NCI-H2029 (cell line): ENCODE measurements at places on chromosomes 7 and 10.

DNA sequence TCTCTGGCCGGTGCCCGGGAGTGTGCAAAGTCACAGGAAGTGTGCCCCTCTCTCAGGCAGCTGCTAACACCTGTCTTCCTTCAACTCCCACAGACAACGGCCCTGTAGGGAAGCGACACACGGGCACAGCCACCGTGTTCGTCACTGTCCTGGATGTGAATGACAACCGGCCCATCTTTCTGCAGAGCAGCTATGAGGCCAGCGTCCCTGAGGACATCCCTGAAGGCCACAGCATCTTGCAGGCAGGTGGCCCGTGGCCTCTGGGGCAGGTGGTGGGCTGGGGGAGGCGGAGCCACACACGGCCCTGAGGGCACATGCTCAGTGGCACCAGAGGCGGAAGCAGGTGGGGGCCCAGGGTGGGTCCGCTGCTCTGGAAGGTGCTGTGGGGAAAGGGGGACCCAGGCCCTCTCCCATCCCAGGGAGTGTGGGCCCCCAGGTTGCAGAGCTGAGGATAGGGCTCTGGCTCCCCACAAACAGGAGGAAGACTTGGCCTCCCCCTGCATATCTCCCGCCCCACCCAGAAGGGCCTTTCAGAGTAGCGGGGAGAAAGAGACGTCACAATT lies 6.9 kb downstream of the C10orf105 start:
- DNase-seq, result no peak

DNA sequence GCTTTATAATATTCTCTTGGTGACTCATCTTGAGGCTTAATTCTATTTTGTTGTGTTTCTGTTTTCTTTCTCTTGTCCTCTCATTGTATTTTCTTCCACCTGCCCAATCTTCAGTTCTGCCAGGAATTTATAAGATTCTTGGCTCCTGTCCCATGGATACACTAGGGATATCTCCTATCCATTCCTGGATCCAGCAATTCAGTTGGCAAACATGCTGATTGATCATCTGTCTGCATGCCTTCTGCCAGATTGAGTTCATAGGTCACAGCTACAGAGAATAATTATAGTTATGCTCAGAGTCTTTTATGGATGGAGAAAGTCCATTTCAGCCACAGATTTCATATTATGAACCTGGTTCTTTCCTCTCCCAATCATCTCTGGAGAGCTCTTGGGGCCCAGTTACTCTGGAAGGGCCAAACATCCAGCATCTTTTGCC lies 140.4 kb upstream of the MAGI2 start:
- peak; percentile 55 for DNase-seq

DNA sequence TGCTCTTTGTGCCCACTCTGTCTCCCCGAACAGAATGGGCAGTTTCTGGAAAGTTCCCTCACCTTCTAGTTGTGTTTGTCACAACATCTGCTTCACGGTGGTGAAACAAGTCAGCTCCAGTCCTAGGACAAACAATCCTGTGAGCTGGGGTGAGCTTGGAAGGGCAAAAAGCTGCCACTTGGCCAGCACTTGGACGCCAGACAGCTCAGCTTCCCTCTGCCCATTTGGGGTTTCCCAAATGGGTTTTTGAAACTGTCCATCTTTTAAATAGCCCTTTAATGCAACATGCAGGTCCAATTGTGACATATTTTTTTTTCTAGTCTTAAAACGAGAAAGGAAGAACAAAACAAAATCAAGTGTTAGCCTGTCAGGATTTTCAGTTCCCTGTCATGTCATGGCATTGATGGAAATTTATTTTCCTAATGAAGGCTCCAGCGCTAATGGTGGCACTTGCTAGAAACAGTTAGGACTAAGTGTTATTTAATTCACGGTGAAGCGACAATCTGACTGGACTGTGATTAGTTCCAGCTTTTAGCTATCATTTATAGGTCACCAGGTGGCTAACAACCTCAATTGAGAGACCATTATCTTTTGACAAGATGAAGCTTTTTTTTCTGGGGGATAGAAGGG lies 181.7 kb downstream of the MYOF start:
- no peak for DNase-seq

- peak; percentile 43 for DNase-seq
Observed at GRCh38 chr7:108254259-108254658, 124.1 kb upstream of the LAMB4 start.

DNA sequence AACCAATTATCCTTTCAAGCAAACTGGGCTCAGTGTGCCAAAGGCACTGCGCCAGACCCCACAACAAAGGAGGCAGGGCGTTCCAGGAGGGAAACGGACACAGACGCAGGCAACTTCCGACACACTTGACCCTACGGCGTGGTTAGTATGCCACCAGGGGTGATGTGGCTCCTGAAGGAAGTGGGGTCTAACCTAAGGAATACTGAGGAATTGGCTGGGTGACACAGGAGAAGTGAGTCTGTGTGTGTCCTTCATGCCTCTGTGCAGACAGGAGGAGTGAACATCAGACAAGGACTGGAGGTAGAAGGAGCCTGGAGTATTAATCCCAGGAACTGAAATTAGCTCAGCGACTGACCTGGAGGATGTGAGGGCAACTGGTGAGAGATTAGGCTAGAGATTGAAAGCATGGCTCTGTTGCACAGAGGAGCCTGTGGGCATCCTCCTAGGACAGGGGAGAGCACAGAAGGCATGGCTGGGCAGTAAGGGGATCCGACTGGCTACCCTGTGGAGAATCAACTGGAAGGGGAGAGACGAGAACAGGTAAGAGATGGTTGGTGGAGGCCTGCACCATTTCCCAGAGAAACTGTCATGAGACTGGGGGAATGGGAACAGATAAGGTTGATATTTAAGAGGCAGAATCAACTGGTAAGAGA lies 27.8 kb downstream of the GSDME start:
- no peak for DNase-seq

GRCh38 chr7:11212816-11213215 lies 239.1 kb downstream of the PHF14 start:
- no peak for DNase-seq

DNA sequence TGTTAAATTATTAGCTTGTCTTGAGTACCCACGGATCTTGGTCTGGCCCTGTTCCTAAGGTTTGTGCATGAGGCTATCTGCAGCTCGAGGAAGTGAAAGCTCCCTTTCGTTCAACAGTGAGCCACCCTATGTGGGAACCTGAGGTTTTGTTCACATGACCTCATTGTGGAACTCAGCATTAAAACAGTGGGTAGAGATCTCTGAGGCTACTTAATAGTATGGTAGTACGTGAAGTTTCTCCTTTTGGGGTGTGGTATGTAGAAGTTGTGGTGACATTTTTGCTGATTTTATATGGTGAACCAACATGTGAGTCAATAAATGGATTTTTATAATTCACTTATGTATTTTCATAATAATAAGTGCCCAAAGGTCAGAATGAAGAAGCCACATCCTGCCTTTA lies 252.7 kb upstream of the FERD3L start:
- DNase-seq, result no peak

DNA sequence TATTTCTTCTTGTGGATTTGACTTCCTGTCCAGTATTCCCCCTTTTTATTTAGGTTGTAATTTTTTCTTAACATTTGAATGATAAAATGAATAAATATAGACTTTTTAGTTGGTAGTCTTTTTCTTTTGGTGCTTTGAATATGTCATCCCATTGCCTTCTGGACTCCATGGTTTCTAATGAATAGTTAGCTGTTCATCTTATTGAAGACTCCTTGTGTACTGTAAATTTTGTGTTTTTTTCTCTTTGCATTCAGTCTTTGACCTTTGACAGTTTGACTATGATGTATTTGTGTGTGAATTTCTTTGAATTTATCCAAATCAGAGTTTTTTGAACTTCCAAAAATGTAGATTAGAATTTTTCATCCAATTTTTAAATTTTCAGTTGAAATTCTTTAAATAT lies 554.3 kb downstream of the NRG3 start:
- DNase-seq, result no peak

DNA sequence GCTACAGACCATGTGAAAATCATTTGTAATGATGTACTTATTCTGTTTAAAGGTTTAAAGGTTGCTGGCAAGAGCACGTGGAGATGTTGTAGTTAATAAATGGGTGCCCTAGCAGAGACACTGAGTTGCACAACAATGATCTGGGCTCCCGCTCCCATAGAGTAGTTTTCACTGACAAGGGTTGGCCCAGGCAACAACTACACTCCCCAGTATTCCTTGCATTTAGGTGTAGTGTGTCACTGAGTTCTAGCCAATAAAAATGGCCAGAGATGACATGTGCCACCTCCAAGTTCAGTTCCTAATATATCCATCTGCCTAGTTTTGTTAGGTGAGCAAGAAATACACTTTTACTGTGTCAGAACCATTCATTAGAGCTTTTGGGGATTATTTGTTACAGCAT lies 392.1 kb upstream of the MTPN start:
- no peak for DNase-seq

GRCh38 chr10:13100349-13101294 lies 659 bp downstream of the OPTN start:
- DNase-seq, result no peak

DNA sequence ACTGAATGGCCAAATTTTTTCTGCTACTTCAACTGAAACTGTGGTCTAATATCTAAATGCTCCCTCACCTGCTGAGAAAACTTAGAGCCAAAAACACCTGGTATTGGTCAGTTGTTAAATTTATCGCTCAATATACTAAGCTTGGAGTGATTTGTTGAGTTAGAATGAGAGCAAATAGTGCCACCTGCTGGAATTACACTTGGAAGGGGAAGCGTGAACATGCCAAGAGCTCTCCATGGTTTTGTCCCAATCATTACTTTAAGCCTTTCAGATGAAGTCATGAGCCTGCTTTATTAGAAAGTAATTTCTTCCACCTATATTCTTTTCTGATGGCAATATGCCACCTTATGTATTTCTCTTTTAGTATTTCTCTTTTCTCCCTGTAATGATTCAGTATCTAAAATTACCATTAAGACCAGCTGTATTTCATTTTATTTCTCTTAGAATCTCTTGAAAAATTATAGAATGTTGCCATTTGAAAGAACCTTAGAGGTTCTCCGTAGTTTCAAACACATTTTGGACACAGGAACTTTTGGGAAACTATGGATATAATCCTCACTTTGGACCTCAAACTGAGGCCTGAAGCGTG lies 447.8 kb upstream of the C7orf33 start:
- DNase-seq, result peak; percentile 40

- DNase-seq, result no peak
Observed at GRCh38 chr7:113033959-113034358, 52.7 kb downstream of the GPR85 start.

DNA sequence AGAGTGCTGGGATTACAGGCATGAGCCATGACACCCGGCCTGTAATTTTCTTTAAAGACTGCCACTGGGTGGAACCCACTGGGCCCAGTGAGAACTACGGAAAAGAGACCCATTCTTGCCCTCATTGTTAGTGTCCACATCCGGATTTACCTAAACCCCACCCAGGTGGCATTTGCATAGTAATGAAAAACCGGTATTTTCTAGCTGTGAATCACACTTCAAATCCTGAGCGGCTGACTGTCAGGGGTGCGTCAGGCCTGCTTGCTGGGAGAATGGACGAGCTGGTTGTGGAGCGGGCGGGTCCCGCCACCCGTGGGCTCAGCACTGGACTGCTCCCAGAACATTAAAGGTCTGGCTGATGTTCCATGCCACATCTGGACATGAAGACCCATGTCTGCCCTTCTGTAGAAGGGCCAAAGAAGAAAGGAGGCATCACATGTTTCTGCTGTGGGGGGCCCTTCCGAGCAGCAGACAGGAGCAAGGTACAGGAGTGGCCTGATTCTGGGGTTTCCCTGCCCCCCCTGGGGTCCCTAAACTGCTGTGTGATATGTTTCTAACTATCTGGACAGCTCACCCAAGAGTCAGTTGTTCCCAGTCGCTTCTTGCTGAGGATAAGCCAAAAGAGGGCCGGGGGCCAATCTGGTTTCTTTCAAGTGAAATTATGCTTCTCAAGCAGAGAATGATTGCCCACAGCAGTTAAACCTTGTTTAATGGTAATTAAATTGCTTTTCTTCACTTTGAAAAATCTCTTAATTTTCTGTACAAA lies 46.4 kb downstream of the KIAA1217 start:
- no peak for DNase-seq

DNA sequence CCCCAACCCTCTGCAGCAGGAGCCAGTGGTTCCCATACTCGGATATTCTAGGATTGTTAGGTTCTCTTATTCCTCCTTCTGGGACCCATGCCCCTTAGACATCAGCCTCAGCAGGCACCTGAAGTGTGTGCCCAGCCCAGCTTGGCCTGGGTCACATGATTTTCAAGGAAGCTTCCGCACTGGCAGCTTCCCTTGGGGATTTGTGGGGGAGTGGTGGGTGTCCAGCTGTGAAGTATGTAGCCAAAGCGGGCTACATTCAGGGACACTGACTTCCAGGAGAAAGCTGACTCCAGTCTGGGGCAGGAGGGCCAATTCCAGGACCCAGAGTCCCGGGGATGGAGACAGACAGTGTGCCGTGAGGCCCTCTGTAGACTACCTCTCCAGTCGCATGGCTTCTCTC lies 1.3 kb downstream of the LDB1 start:
- no peak for DNase-seq

- DNase-seq, result no peak
Observed at GRCh38 chr10:106540645-106541044, 623.9 kb downstream of the SORCS1 start.

GRCh38 chr7:22944022-22944421 lies 69.9 kb downstream of the HYCC1 start:
- no peak for DNase-seq

DNA sequence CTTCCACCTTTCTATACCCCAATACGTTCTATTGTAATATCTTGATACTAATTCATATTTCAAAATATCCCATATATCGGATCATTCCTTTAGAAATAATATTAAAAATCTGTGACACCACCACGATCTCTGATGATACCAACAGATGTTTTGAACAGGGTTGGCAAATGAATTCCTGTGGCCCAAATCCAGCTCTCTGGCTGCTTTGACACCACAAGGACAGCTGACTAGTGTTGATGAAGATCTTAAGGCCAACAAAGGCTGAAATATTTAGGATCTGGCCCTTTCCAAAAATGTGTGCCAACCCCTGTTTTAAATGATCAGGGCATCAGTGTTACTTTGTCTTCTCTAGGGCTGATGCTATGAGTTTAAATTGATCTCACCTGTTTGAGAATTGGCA lies 380.7 kb upstream of the PFKP start:
- DNase-seq, result no peak

GRCh38 chr7:25970911-25971310 lies 181.1 kb upstream of the NFE2L3 start:
- DNase-seq, result no peak

DNA sequence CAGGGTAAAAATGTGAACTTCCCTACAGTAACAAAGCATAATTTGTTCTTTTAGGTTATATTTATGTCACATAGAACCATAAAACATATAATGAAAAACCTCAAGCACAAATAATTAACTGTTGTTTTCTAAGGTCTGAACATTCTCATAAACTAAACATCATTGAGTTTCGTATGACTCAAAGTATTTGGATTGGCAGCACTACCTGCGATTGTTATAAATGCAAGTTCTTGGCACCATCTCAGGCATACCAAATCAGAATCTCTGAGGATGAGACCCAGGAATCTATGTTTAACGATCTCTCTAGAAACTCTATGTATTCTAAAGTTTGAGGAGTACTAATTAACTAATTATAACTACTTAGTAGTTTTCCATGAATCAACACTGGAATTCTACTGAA lies 22.5 kb downstream of the ORC5 start:
- DNase-seq, result no peak
